A375 (cell line): ENCODE measurements at places on chromosomes 13 and 19. TPM values are rescaled to one million over a fixed set of nuclear protein-coding genes. Genes with fewer than 3 reads are reported as not detected.

The UNC13A gene
- total RNA-seq = 1.6 and 2.3 TPM in 2 replicates

The ERICH4 gene
- total RNA-seq = not detected in 2 replicates

The MISP3 gene
- total RNA-seq = 0.82 and 2.6 TPM in 2 replicates

The ZNF426 gene
- 9.0 and 9.3 TPM in 2 replicates for total RNA-seq

The PGLYRP1 gene
- not detected in 2 replicates for total RNA-seq

The CEACAM6 gene
- not detected in 2 replicates for total RNA-seq

The CBY2 gene
- total RNA-seq = not detected in 2 replicates

The CYP2A6 gene
- not detected in 2 replicates for total RNA-seq

The ZNF723 gene
- total RNA-seq = 0.29 and 0.45 TPM in 2 replicates

The CEACAM4 gene
- total RNA-seq = not detected in 2 replicates

The IFNL1 gene
- not detected in 2 replicates for total RNA-seq

The YJEFN3 gene
- 6.2 and 8.1 TPM in 2 replicates for total RNA-seq

The S1PR5 gene
- 1.9 and 3.9 TPM in 2 replicates for total RNA-seq

The PSG6 gene
- not detected in 2 replicates for total RNA-seq

The NPAS1 gene
- total RNA-seq = 2.7 and 2.9 TPM in 2 replicates

The CCNA1 gene
- total RNA-seq = 10.6 and 11.1 TPM in 2 replicates

The EDNRB gene
- 8.9 and 11.2 TPM in 2 replicates for total RNA-seq

The PINLYP gene
- 0.61 TPM in 1 of 2 replicates, not detected in the other for total RNA-seq

The APOC4 gene
- total RNA-seq = not detected in 2 replicates

The EPS8L1 gene
- 3.0 and 4.6 TPM in 2 replicates for total RNA-seq
